ENCODE measurements at places on chromosomes 5 and 9. TPM values are rescaled to one million over a fixed set of nuclear protein-coding genes. Genes with fewer than 3 reads are reported as not detected.

LCN9 gene
- polyA plus RNA-seq = not detected

MEIKIN gene
- not detected for polyA plus RNA-seq

ANXA2R gene
- polyA plus RNA-seq = 1.1 TPM

GZMA gene
- 0.67 TPM for polyA plus RNA-seq

CSF2 gene
- polyA plus RNA-seq = not detected

BTNL8 gene
- 0.84 TPM for polyA plus RNA-seq

SLC4A9 gene
- polyA plus RNA-seq = 51.1 TPM

ANKRD18A gene
- polyA plus RNA-seq = 2.1 TPM

CTSV gene
- polyA plus RNA-seq = 36.3 TPM

DNA sequence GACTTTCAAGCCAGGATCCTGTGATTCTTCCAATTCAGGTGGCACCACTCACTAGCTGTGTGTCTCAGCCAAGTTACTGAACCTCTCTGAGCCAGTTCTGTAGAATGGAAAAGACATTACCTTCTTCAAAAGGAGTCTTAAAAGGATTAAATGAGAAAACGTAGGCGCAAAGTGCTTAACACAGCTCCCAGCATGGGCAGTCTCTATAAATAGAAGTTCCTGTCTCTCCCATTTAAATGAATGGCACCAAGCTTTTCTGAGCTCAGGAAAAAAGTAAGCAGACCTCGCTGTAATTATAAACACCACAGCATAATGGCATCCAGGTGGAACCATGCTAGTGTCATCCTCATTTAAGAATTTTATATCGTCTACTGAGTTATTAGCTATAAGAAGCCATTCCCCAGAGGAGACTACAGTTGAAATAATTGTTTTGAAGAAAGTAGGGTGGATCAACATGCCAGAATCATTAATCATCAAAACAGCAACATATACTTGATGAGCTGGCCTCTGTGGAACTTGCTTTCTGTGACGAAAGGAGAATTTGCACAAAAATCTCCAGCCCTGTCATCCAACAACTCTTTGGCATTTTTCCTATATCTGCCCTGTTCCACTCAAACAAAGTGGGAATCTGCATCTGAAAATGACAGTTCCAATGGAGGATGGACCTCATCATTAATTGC, 188.9 kb downstream of the SPOCK1 start:
- no peak for DNase-seq

GRCh38 chr5:139263946-139264345, 29.6 kb upstream of the MATR3 start:
- no peak for DNase-seq

DNA sequence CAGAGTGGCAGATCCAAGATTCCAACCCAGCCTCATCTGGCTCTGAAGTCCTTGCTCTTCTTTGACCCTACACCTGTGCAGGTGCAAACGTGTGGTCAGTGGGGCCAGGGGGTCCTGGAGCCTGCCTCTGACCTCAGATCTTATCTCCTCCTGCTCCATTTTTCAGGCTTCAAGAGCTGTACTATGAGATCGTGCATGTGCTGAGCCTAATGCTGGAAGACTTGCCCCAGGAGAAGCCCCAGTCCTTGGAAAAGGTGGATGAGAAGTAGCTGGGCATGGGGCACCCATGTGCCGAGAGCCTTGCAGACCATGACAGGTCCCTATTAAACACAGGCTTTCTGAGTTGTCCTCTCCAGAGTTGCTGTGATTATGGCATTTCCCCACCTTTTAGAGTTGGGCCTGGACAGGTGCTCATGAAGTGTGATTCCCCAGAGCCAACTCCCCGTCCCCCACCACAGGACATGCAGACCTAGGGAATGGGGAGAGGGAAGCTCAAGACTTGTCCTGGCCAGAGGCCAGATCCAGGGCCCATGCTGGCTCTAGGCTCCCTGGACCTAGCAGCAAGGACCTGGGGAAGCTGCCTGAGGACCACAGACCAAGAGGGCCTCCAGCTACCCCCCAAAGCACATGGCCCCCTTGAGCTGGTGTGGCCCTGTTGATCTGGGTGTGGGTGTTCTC, 22.5 kb downstream of the PITX1 start:
- DNase-seq = no peak

DNA sequence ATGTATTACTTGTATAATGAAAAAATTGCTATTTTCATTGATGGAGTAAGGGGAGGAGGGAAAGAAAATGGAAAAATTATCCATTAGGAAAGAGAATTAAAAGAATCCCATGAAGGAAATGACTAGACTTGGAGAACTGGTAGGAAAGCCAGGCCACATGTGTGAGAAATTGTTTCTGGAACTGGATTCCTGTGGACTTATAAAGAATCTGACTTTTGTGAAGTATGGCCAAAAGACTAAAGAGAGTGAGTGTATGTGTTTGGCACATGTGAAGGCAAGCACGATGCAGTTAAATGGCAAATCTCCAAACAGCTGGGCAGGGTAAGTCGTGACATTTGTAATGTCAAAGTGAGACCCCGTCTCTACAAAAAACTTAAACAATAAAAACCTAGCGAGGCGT, 89.4 kb downstream of the MTX3 start:
- no peak for DNase-seq

- DNase-seq = no peak
Observed at GRCh38 chr5:29262339-29263123, 1931.0 kb upstream of the CDH6 start.

GRCh38 chr5:166436872-166437271, 1854.6 kb upstream of the WWC1 start:
- no peak for DNase-seq

DNA sequence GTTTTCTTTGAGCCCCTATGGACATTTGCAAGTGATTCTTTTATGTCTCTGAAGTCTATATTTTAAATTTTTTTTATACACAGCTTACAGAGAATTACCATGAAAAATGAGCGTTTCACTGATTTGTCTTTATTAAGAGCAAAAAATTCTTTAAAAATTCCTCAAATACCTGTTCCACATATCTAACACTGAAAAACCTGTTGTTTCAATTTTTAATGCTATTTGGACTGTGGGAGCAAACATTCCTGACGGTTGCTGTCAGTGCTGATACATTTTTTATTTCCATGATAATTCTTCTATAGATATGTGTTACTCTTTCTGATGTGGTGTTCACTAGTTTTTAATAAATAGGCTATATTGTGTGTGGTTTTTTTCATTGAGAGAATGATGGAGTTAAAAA, 199.8 kb downstream of the GDNF start:
- DNase-seq = no peak

- DNase-seq = no peak
Observed at GRCh38 chr5:115507681-115508080, 36.9 kb downstream of the FEM1C start.

- no peak for DNase-seq
Observed at GRCh38 chr9:92191801-92192200, 76.6 kb upstream of the SPTLC1 start.

- DNase-seq = no peak
Observed at GRCh38 chr9:80874276-80874675, 815.1 kb downstream of the TLE1 start.

DNA sequence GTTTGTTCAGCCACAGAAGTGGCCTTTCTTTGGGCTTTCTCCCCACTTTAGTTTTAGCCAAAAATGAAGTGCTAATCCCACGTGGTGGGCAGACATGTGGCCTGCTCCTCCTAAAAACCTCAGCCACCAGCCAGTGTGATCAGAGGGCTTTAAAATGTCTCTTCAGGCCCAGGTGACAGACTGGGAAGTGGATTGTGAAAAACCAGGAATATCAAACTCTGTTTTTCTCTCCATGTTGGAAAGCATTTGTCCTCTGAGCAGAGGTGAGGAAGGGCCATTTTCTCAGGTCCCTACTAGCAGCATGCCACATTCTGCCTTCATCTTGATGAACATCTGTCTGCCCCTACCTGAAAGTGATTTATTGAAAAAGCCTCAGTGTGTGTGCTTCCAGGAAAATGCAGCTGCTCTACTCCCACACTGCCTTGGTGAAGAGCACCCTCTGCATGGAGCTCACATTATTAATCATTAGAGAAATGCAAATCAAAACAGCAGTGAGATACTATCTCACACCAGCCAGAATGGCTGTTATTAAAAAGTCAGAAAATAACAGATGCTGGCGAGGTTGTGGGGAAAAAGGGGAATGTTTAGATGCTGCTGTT, 181.2 kb upstream of the DMAC1 start:
- DNase-seq = no peak

- no peak for DNase-seq
Observed at GRCh38 chr5:172182291-172182690, 5.7 kb downstream of the STK10 start.

- no peak for DNase-seq
Observed at GRCh38 chr5:39946356-39947045, 521.7 kb upstream of the DAB2 start.

- DNase-seq = no peak
Observed at GRCh38 chr5:107329850-107330249, 340.9 kb downstream of the EFNA5 start.

DNA sequence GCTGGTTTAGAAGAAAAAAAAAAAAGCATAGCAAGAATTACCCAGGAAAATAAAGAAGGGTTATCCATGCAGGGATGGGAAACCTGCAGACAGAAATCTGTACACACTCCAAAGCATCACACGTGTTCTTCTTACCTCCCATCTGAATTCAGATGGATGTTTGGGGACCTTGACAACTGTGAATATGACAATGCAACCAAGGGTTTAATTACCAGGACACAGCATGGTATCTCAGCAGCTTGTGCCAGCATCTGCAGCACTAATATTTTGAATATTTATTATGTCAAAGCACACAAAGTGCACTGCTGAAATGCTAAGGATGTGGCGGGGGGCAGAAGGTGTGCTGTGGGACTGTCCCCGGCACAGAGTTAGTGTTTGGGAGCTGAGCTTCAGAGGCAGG, 47.9 kb downstream of the SLIT3 start:
- no peak for DNase-seq

- no peak for DNase-seq
Observed at GRCh38 chr5:425714-426113, 17.3 kb upstream of the EXOC3 start.

GRCh38 chr9:34259315-34259714, 69.8 kb downstream of the KIF24 start:
- DNase-seq = no peak

DNA sequence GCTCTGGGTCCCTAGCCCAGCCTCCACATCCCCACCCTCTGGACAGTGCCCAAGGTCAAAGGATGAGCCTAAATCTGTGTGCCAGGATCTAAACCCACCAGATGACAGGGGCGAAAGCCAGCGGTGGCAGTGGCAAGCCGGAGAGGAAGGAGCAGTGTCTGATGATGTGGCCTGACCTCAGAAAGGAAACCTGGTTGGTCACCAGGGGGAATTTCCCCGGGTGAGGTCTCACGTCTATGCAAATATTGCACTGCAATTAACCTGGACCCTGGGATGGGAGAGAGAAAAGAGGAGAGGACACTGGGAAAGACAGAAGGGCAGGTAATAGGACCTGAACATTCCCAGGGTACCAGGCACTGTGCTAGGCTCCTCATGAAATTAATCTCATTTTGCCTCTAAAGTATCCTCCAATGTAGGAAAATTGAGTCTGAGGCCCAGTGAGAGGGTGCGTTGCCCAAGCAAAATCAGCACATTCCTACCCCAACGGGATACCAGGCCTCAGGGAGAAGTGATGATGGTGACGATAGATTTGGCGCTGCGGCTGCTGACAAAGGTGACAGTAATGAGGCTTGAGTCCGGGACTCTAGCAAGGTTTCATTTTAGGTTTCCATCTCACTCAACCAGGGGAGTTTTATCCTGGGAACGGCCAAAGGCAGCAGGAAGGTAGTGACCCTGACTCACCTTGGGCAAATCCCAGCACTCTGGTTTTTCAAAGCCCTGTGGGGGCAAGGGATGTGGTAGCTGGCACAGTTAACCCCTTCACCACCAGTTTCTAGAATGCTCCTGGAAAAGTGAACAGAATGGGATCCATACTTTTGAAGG, 13.4 kb upstream of the TNIP1 start:
- no peak for DNase-seq

GRCh38 chr5:36756848-36757247, 119.7 kb upstream of the NIPBL start:
- DNase-seq = no peak

GRCh38 chr9:16103620-16104397, 551.0 kb downstream of the CCDC171 start:
- no peak for DNase-seq

DNA sequence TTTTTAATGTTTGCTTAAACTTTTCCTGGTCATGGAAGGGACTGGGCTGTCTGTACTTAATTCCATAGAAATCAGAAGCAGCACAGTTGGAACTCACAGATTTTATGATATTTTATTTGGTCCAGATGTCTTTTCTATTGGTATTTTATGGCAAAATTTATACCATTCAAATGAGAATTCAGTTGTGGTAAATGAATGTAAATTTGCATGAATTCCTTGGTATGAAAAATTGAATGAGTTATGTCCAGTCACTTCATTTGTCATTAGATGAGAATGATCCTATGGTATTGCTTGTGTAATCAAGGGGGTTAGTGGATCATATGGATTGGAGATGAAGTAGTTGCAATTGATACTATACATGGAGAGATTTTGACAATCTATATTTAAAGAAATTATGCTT, 188.0 kb downstream of the KDM4C start:
- no peak for DNase-seq

Measured in left renal pelvis (tissue), 4 donors.